Activated naive CD8-positive, alpha-beta T cell treated with anti-CD3 and anti-CD28 coated beads, Interleukin-2, amount 50 U/mL, for 24 hours (primary cell): ENCODE measurements at places on chromosomes 13 and 19.

- no peak for DNase-seq
Measured at GRCh38 chr13:106507560-106508274, 27.7 kb downstream of the EFNB2 start.

DNA sequence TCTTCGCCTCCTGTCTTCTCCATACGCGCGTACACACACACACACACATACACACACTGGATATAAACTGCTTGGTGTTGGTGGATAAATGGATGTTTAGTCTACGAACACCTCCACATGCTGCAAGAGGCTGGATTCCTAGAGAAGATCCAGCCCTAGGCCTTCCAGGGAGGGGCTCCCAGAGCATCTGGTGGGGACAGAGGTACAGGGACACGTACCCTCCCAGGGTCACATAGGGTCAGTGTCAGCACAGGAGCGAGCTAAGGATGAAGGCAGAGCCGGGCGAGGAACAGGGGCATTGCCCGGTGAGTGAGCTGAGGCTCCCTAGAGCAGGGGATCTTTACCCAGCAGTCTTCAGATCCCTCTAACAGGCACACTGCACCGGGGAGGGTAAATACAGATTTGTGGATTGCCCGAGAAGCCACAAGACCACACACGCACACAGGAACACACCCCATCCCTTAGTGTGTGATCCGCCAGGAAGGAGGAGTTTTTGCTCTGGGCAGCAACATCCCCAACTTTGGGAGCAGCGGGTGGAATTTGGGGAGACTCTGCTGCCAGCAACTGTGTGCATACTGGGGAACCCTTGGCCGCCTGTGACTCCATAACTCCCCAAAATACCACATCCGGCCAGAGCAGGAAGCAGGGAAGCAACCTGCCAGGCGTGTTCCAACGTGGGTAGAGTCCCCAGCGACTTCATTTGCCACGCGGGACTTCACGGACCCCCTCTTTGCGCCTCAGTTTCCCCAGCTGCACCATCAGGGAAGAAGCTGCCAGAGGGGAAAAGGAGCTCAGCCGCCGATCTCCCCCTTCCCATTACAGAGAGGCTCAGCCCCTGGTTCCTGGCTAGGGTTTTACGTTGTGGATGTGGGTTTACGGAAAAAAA lies 5.8 kb upstream of the TLE2 start:
- peak; percentile 51 for DNase-seq

DNA sequence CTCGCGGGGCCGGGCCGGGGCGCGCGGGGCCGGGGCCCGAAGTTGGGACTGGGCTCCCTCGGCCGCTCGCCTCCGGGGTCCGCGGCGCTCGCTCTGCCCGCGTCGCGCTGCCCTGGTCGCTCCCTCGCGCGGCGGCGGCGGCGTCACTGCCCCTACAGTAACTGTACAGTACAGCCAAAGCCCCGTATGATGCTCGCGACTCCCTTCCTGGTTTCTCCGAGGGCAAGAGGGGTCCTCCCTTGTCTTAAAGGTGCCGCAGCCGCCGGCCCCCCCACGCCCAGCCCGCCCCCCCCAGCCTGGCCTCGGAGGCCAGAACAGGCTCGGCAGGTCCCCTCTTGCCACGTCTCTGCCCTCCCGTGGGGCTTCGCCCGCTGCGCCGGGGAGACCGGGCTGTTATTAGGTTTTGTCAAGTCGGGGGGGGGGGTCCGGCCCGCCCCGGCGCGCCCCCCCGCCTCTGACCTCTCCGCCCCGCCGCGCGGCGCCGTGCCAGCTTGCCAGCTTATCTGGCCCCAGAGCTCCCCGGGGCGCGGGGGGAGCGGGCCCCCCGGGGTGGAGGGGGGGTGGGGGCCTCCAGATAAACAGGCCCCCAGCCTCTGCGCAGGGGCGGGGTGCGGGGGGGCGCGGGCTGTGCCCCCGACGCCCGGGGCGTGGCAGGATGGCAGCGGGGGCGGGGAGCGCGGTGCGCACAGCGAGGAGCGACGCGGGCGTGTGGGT lies at the start of gene ZBTB7A:
Gene ZBTB7A (minus strand): TSS at position 218 of the 714 bp plus-strand sequence. CDS start 11,667 bp downstream, outside the sequence.
- peak; percentile 80 for DNase-seq

DNA sequence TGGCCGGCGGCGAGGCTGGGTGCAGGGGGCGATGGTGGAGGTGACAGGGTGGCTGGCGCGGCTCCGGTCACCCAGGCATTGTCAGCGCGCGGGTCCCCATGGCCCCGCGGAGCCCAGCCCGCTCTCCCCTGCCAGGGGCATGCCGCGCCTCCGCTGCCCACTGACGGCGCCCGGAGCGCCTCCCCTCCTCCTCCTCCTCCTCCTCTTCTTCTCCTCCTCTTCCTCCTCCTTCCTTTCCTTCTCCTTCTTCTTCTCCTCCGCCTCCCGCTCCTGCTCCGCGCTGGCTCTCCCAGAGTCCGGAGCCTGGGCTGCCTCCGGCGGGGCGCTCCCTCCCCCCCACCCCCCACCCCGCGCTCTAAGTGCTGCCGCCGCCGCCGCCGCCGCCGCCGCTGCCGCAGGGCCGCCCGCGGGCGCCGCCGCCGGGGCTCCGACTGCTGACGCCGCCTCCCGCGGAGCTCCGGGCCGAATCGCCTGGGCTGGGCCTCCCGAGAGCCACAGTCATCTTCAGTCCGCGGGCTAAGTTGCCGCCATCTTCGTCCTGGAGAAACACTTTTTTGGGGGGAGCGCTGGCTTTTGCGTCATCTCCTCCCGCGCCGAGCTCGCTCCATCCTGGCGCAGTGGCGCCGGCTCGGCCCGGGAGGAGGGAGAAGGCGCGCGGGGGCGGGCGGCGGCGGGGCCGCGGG lies 348.3 kb downstream of the LIG4 start:
- peak; percentile 1 for DNase-seq

GRCh38 chr13:28983641-28984040 lies 163.5 kb downstream of the MTUS2 start:
- DNase-seq, result no peak
